ENCODE measurements at places on chromosomes 2 and 18.

- DNase-seq = no peak
These were observed 16.0 kb upstream of the SKA1 start for GRCh38 chr18:50358844-50359243.

GRCh38 chr2:124241-124880 is 78.1 kb upstream of the FAM110C start:
- no peak for DNase-seq

GRCh38 chr2:45681675-45682074 is 30.2 kb downstream of the PRKCE start:
- DNase-seq = peak; percentile 8

GRCh38 chr2:136422512-136422911 is 304.6 kb upstream of the CXCR4 start:
- DNase-seq = no peak

DNA sequence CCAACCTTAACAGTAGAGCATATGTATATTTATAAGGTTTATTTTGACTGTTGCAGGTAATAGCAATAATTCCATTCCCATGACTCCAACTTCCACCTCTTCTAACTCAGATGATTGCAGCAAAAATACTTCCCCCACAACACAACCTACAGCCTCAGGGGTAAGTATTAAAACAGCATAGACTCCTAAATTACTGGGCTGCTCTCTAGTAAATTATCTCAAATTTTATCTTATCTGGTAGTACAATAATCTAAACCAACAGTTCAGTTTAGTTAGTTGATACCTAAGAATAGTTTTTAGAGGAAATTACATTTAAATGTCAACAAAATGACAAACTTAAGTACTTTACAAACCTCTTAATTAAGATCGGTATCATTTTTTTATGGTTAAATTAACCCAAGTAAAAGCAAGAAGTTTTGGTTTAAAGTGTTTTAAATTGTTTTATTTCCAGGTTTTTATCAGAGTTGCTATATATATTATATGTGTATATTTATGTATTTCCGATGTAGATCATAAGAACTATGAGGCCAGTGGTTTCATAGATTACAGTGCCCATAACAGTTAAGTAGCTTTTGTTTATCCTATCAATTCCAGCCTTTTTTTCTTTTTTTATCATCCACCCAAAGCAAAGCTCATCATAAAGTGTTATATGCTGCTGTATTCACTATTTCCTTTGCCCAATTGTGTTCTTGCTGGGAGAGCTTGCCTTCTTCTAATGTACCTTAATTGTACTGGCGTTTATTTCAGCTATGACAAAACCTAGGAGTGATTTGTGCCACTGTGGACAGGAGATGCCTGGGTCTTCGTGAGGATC is 13.7 kb downstream of the GATA6 start:
- DNase-seq = no peak

- DNase-seq = peak; percentile 89
These were observed at the start of gene REV1 for GRCh38 chr2:99489761-99490622. TSS of gene REV1 (minus strand) at chr2:99490017. CDS start at chr2:99464975, 25,042 bp downstream.

GRCh38 chr18:77560341-77560992 is 310.8 kb downstream of the GALR1 start:
- DNase-seq = no peak

GRCh38 chr18:76490670-76491472 is 4.2 kb downstream of the ZNF516 start:
- no peak for DNase-seq

GRCh38 chr2:113390124-113390849 is 47.2 kb upstream of the ZNG1B start:
- DNase-seq = peak; percentile 68

DNA sequence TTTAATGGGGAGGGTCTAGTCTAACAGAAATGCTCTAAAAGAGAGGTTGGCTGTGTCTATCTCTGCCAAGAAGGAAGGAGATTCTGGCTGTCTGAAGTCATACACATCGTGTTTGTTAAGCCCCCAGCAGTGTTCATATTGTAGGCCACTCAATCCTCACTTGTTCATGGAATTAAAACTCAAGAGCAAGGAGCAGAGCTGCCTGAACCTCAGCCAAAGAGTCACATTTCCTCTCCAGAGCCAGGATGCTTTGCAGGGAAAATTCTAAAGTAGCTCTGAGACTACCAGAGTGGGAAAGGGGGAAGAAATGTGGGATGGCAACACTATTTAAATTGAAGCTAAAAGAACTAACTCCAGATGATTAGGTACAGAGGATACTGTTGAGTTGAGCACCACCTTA is 190.7 kb upstream of the CXCR4 start:
- DNase-seq = no peak

GRCh38 chr18:56235481-56236013 is 402.8 kb downstream of the TXNL1 start:
- DNase-seq = no peak

- no peak for DNase-seq
These were observed 21.0 kb upstream of the SLC38A11 start for GRCh38 chr2:164976301-164976700.

- no peak for DNase-seq
These were observed 261.1 kb upstream of the FN1 start for GRCh38 chr2:215697003-215697402.
